GM13977 (cell line): ENCODE measurements at places on chromosomes 12 and 14.
A peak's percentile ranks its signal among the peaks of the same experiment; 100 is the strongest.

GRCh38 chr12:4261655-4262054 lies 11.9 kb upstream of the CCND2 start:
- DNase-seq = peak; percentile 73

DNA sequence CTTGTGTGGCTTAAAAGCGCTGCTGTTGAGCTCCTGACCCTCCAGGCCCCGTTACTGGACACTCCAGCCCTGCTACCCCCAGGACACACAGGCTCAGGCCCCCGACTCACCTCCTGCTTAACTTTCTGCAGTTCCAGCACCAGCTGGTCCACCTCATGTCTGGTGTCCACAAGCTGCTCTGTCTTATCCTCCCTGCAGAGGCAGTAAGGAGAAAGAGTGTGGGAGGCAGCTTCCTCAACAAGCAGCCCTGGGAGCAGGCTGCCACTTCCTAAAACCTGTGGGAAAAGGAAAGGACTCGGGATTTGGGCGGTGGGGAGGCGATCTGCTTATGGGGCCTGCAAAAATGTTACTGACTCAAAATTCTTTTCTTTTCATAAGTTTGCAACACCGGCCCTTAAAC lies 79.2 kb downstream of the CCDC88C start:
- no peak for DNase-seq

DNA sequence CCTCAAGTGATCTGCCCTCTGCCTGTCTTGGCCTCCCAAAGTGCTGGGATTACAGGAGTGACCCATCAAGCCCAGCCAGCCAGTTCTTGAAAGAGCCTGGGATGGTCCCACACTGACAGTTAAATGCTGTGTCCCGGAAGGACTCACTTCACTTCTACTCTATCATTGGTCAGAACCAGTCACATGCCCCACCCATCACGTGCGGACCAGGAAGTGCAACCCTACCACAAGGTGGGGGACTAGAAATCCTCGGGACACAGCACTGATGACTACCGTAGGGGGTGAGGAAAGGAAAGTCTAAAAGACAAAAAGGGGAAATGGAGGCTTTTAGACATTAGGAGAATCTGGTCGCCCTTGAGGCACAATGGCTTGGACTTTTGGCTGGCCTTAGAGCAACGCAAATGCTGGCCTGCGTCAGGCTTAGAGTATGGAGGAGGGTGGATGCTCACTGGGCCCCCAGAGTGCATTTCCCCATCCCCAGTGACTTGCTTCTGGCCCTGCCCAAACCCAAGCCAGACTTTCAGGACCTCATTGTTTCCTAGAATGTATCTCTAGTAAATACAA lies 207.7 kb downstream of the TTC8 start:
- no peak for DNase-seq

- DNase-seq = no peak
Observed at GRCh38 chr14:81231540-81231939, 10.8 kb upstream of the GTF2A1 start.

GRCh38 chr12:122827258-122827657 lies 8.0 kb upstream of the HIP1R start:
- peak; percentile 31 for DNase-seq

- DNase-seq = no peak
Observed at GRCh38 chr12:42892702-42893551, 303.4 kb upstream of the PRICKLE1 start.

DNA sequence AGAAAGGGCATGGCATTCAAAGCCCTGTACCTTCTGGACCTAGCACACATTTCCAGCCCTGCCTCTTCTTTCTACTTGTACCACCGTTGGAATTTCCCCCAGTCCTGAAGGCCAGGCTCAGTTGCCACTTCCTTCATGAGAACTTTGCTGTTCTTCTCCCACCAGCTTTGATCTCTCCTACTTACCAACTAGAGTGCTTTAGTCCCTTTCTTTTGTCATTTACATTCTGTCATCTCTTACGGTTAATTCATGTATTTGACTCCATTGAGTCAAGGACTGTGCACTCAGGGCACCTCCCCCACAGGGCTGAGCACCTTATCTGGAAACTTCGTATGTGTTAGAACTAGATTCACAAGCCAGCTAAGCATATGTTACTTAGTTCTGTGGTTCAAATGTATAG lies 26.3 kb downstream of the BICDL1 start:
- DNase-seq = no peak

DNA sequence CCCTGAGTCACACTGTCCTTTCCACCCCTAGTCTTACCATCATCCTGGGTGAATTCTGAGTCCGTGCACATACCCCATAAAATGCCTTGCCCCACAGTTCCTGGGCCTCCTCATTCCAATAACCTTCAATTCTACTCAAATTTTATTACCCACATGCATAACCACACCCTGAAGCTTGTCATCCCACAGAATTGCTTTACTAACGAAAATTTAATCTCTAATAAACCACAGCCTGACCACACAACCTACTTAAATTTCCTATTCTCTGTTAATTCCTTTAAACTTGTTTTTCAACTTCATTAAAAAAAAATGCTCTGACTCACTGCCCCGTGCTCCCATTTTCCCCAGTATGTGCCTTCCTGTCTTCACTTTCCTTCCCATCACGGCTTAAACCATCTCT lies 205.9 kb downstream of the PHLDA1 start:
- no peak for DNase-seq
